Coronary artery (tissue), 2 donors: ENCODE measurements at places on chromosomes 11 and 22.
A peak's percentile ranks its signal among the peaks of the same experiment; 100 is the strongest.

DNA sequence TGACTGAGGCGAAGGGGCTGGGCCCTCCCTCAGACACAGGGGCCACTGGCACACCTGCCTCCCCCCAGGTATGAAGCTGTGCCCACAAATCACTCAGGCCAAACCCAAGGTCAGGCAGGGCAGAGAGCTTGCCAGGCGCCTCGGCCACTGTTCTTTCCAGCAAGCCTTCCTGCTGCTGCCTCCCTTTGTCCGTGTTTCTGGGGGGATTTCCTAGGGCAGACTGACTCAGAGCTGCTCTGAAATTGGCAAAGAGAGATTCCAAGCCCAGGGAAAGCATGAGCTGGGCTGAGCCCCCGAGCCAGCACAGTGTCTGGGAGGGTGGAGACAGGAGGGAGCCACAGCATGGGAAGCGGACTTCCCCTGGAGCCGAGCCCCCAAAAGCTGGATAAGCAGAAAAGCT, 33.2 kb downstream of the PPP2R1B start:
- DNase-seq = peak; percentile 88

- peak; percentile 59 for DNase-seq
Observed at GRCh38 chr11:119483341-119483880, 60.4 kb upstream of the THY1 start.

DNA sequence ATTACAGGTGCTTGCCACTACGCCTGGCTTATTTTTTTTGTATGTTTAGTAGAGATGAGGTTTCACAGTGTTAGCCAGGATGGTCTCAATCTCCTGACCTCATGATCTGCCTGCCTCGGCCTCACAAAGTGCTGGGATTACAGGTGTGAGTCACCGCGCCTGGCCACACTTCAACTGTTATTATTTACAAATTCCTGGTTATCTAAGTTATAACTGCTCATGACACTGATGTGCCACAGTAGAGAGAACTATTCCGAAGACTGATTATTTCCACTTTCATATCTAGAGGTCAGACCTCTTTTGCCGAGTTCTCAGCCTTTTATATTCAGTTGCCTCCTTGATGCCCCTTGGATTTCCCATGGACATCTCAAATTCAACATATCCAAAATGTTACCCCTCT, 3.9 kb upstream of the NUP160 start:
- no peak for DNase-seq

DNA sequence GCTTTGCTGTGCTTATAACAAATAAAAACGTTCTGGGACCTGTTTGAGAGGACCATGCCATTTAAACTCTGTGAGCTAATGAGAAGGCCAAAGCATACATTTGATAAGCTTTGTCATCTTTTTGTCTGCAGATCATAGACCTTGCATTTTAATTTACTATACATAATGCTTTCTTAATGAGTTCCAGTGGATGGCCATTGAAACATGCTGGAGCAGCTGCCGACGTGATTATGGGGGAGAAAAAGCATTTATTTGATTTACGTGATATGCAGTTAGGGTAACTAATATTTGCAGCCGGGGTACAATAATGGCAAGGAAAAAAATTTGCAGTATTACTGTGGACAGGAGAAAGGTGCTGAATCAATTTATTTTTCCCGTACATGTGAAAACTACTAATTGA, 240.2 kb downstream of the FAT3 start:
- no peak for DNase-seq

GRCh38 chr11:69008737-69009440, 4.2 kb downstream of the MRGPRF start:
- peak; percentile 97 for DNase-seq

- DNase-seq = no peak
Observed at GRCh38 chr11:16185042-16185441, 171.3 kb downstream of the SOX6 start.

DNA sequence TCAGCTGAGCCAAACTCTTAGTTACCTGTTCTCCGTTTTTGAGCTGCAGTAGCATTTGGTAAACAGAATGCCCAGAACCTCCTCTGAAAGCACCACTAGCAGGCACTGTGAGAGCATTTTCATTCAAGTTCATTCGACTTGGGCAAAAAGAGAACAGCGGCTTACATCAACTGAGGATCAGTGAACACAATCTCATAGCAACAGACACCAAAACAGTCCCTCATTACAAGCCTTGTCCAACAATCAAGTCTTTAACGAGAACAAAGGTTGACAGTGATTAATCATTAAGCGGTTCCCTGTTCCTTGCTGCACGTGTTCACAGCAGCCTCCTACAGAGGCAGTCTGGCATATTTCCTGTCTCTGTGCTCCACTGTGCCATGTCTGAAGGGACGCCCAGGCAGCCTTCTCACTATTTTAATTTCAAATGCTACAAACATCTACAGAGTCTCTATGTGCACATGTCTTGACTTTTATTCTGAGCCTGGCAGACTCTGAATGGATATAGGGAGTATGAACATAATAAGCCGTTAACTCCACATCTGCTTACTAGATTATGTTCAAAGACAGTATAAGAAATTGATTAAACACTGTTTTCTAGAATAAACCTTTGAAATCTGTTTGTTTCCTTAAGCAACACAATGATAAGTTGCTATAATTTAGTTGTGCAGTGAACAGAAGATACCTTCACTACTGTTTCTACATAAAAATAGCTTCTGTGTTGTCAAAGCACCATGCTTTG, 88.3 kb upstream of the MTMR2 start:
- DNase-seq = no peak

DNA sequence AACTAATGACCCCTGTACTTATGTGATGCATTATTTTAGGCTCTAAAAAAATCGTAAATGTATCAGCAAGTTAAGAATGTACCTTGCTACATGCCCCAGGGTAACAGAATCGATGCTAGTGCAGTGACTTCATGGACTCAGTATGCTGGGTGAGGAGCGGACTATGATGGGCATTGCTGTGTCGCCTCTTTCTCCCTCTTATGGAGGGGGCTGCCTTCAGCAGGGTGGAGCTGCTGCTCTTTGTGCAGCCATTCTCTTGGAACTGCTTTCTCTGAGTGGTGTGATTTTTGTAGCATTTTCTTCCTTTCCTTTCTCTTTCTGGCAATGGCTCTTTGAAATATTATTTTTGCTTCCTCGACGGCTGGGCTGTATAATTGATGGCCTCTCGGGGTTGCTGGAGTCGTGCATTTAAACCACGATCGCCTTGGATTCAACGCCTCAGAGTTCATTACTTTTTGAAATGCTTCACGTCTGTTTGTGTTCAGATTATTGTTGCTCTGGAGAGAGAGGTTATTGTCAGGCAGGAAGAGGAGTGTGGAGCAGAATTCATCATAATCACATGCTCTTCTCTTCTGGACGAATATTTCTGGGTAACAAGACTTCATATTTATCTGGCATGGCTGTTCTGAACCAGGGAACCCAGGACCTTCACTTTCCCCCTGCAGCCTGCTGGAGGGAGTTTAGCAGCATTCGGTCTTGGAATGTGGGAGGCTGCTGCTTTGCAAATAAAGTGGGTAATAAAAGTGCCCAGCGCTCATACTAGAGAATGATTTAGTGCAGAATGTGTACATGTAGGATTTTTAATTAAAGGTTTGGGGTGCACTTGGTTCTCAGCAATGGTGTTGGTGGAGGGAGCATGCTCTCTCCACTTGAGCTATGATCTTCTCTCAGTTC, 804.2 kb downstream of the NTM start:
- DNase-seq = no peak

GRCh38 chr11:87456499-87456898, 418.8 kb downstream of the TMEM135 start:
- DNase-seq = no peak

DNA sequence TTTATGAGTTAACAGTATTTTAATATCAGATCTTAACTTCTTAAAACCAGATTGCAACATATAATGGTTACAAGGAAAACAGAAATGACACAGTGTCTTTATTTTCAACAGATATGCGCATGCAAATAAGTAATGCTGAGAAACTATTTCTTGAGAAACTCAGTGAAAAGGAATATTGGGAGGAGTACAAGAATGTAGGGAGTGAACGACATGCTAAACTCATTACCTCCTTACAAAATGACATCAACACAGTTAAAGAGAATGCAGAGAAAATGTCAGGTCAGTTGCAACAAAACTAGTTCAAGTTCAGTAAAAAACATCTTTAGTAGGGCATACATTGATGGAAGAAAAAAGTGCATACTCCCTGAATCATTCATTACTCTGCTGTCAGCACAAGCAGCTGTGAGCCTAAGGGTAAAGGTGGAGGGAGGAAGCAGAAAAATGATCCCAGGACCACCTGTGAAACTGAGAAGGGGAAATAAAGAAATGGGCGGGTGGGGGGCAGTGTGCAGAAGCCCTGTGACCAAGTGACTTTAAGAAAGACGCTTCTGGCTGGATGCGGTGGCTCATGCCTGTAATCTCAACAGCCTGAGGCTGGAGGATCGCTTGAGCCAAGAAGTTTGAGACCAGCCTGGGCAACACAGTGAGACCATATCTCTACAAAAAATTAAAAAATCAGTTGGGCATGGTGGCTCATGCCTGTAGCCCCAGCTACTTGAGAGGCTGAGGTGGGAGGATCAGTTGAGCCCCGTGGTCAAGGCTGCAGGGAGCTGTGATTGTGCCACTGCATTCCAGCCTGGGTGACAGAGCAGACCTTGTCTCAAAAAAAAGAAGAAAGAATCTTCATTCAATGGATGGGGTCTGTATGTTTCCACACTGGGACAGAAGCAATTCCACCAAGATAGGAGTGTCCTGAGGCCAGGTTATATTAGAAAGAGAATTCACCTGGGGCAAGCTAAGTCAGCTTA, 31.2 kb downstream of the CCDC83 start:
- no peak for DNase-seq

GRCh38 chr22:19874307-19875060, 19.8 kb upstream of the GNB1L start:
- DNase-seq = peak; percentile 73

DNA sequence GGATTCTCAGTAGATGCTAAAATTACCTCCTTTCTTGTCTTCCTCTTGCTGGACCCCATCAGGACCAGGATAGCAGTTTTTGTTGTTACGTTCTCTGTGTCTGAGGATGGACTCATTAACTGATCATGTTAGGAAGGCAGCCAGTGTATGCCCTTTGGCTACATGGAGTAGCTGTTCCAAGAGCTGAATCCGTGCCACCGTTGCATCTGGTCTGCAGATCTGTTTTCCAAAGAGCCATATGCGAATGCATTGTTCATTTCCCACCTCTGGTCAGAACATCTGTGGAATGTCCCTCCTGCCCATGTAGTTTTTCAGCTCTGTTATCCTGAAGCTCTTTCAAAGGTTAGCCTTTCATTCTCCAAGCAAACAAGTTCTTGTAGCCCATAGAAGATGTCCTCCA, 188.4 kb downstream of the SPON1 start:
- DNase-seq = no peak

DNA sequence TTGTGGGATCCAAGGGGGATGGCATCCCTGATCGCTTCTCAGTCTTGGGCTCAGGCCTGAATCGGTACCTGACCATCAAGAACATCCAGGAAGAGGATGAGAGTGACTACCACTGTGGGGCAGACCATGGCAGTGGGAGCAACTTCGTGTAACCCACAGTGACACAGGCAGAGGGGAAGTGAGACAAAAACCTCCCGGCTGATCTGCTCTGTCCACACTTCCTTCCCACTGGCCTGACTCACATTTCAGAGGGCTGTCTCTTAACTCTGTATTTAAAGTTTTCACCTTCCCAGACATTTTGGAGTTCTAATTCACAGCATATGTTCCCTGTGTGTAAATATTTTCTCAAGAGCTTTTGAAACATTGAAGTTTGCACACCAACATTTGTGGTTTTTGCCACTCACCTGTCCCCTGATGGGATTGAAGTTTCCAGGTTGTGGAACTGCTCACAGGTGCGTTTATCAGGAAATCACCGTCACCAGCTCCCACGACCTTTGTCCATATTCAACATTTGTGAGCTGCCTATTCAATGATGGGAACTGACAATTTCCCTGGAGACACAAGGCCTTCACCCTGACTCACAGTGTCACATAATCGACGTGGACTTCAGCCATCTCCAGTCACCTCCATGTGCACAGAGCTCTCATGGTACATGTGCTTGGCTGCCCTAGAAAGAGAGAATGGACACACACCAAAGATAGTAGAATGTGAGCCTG, 99.2 kb downstream of the VPREB1 start:
- DNase-seq = no peak

DNA sequence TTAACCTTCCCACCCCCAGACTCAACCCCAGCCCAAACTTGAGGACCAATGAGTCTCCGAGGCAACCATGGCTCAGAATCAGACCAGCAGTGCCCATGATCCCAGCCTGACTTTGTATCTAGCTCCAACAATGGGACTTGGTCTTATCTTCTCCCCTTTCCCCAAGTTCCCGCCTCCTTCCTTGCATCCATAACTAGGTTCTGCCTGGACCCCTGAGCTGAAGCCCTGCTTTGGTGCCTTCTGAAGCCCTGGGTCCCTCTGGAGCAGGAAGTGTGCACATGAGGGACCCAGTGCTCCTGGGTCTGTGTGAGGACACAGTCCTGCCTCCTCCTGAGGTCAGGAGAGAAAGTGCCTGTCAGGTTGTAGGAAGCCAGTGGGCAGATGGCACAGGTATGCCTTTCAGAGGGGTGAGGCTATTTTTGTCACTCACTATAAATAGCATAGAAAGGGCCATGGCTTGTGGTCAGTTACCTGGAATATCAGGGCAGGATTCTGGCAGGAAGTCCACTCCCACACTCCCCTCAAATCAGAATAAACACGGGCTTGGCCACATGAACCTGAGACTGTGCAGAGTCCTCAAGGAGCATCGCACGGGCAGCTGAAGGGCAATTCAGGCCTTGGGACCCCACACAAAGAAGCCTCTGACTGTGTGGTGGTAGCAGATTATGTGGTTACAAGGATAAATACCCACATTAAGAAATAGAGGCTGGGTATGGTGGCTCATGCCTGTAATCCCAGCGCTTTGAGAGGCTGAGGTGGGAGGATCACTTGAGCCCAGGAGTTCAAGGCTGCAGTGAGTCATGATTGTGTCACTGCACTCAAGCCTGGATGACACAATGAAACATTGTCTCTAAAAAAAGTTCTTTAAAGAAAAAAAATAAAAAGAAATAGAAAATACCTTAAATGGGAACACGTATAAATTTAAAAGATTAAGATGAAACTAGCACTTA, 27.4 kb downstream of the RCN1 start:
- DNase-seq = no peak
